ENCODE measurements at places on chromosomes 1 and 21. TPM values are rescaled to one million over a fixed set of nuclear protein-coding genes. Genes with fewer than 3 reads are reported as not detected.
A peak's percentile ranks its signal among the peaks of the same experiment; 100 is the strongest.

GRCh38 chr1:85576266-85576641 is 4.3 kb upstream of the CCN1 start:
- no peak for DNase-seq

The ARHGEF16 gene
- 12.2 TPM for total RNA-seq

The FOXD2 gene
- 0.35 TPM for total RNA-seq

- no peak for DNase-seq
These were observed 132.1 kb upstream of the PRMT6 start for GRCh38 chr1:106924360-106924759.

- DNase-seq = no peak
These were observed 3.9 kb upstream of the DIP2A start for GRCh38 chr21:46454634-46455390.

DNA sequence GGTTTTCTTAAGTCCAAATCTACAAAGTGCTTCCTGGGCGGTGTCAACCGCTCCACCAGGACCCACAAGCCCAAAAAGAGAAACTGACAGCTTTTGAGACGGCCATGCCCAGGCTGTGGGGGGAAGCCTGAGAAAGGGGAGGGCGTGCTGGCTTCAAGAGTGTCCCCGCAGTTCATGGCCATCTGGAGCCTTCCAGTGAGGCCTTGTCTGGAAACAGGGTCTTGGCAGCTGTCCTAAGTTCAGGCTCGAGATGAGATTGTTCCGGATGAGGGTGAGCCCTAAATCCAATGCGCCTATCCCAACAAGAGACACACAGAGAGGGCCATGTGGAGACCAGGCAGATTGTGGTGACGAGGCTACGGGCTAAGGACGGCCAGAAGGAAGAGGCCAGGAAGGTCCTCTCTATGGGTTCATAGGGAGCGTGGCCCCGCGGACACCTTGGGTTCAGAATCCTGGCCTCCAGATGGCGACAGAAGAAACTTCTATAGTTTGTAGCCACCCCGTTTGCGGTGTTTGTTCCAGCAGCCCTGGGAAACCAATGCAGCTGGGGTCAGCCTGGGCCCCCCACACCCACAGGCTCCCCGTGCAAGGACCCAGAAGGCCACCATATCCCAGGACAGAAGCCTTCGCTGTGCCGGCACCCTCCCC is 70.2 kb downstream of the ARHGEF16 start:
- DNase-seq = no peak

DNA sequence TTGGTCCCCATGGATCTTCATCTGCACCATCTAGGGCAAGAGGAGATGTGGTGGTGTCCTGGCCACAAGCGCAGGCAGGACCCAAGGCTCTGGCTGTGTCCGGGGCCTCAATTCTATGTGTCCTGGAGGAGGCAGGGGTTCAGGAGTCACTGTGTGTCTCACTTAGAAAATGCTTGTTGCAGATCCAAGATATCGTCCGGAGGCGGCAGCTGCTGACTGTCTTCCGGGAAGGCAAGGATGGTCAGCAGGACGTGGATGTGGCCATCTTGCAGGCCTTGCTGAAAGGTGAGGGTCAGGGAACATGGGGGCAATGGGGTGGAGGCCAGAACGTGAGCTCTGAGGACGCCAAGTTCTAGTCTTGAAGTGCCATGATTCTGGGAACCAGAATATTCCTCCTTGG is 29.1 kb downstream of the TRPM2 start:
- DNase-seq = peak; percentile 52

DNA sequence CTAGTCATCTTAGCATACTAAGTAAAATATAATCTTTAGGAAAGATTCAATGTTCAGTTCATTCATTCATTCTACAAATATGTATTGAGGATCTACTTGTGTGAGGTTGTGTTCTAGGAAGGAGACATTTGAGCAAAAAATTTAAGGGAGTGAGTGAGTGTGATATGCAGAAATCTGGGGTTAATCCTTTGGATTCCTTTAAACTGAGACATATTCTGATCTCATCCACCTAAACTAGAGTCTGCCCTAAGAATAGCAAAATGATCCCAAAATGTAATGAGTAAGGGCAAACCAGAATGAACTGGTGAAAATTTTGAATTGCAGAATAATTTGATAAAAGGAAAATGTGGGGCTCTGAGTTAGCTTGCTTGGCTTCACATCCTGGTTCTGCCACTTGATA is 8.6 kb downstream of the UBE2U start:
- no peak for DNase-seq

- DNase-seq = no peak
These were observed 24.8 kb upstream of the OR2B11 start for GRCh38 chr1:247482747-247483146.

- DNase-seq = no peak
These were observed 39.5 kb upstream of the CYP4X1 start for GRCh38 chr1:46983830-46984586.

- DNase-seq = no peak
These were observed 64.2 kb upstream of the CYYR1 start for GRCh38 chr21:26637201-26637745.

GRCh38 chr1:116720364-116721038 is 33.7 kb upstream of the CD2 start:
- DNase-seq = no peak

DNA sequence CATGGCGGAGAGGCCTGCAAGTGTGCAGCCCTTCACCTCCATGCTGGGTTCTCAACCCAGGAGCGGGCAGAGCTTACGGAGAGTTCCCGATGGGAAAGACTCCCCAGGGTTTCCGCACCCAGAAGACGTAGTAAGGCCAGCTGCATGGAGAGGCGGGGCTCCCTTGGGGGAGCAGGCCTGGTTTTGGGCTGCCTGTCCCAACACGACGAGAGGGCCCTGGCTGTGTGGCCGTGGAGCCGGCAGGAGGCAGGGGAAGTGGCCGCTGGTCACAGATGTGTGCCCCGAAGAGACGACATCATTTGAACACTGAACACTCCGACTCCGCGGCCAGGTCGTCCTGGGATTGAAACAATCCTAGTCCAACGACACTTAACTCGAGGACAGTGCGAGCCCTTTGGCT is 57.0 kb downstream of the MORN1 start:
- no peak for DNase-seq

DNA sequence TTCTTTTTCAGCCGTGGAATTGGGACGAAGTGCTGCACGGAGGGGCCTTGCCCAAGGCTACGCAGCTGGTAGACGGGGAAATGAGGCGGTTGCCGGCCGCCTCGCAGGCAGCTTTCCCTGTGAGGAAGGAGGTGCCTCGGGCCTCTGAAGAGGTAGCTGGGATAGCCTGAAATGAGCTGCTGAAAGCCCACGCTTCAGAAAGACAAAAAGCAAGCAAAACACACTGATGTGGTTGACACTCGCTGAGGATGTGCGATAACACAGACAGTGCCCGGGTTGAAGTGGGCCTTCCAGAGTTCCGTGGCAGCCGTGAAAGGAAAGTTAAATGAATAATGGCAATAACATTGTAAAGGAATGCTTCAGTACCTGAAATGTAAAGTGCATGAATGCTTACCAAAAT is 47.2 kb downstream of the S1PR1 start:
- no peak for DNase-seq

The HIVEP3 gene
- total RNA-seq = 16.6 TPM

GRCh38 chr1:165010418-165011070 is 346.0 kb downstream of the LMX1A start:
- DNase-seq = no peak

DNA sequence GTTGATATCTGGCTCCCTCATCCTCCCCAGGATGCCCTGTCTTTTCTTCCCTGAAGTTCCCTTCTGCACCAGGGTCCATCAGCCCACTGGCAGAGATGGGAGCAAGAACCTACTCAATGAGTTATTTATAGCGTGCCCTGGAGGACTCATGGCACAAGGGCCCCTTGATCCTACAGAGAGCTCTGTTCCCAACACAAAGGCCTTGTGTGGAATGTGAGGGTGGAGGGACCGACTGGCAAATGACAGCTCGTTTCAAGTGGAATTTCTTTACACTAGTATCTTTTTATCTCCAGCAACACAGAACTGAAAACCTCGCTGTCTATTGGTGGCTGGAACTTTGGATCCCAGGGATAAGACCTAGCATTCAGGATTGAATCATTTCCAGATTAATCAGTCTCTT is 22.4 kb downstream of the CHI3L2 start:
- no peak for DNase-seq

GRCh38 chr1:20538760-20539551 is 13.4 kb upstream of the FAM43B start:
- DNase-seq = no peak

DNA sequence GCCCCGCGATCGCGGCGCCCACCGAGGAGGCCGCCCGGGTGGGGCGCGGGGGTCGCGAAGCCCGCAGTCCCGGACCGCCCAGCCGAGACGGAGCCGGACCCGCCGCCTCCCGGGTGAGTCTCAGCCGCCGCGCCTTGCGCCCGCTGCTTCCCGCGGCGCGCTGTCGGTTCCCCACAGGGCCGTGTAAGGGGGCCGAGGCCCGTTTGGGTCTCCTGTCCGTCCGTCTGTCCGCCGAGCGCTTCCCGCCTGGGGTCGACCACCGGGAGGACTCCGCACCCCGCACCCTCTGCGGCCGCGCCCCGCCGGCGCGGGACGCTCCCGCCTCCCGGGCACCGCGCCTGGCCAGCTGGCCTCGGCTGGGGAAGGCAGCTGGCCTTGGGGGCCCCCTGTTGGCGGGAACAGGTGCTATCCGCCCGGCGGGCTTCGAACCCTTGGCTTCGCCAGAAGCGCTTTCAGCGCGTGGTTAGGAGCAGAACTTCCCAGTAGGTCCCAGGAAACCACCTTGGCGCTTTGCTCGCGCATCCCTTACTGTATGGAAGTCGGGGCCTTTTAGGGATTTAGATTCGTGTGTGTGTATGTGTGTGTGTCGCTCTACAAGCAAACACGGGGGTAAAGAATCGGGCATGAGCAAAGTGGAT is 414 bp downstream of the TMEM51 start:
- DNase-seq = peak; percentile 86

GRCh38 chr21:44789880-44790279 is 11.7 kb downstream of the UBE2G2 start:
- no peak for DNase-seq

GRCh38 chr1:197911857-197912696 is 5.1 kb upstream of the LHX9 start:
- DNase-seq = no peak

The SPATA45 gene
- not detected for total RNA-seq

Data from upper lobe of right lung (tissue), 1 donor.